NCI-H187 (cell line): ENCODE measurements at places on chromosomes 16 and 17.

GRCh38 chr16:2675714-2676113 is 6.6 kb upstream of the KCTD5 start:
- no peak for DNase-seq

DNA sequence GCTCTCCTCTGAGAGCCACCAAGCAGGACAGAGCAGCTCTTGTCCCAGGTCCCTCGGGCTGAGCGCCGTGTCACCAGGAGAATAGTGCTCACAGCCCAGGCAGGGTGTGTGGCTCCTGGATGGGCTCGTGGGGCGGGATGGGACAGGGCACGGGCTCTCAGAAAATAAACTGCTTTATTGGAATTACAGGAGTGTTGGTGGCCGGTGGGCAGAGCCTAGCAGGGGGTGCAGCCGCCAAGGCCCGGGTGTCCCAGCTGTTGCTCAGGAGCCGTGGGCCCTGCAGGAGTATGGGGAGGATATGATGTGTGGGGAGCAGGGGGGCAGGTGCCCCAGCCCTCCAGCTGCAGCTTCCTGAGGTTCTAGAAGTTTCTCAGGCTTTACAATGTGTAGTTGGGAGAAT is 17.1 kb downstream of the TELO2 start:
- no peak for DNase-seq

GRCh38 chr17:7356072-7356549 is 1.2 kb downstream of the TMEM95 start:
- peak; percentile 38 for DNase-seq

GRCh38 chr16:90022209-90023077 is 3.2 kb upstream of the DBNDD1 start:
- DNase-seq, result peak; percentile 40

DNA sequence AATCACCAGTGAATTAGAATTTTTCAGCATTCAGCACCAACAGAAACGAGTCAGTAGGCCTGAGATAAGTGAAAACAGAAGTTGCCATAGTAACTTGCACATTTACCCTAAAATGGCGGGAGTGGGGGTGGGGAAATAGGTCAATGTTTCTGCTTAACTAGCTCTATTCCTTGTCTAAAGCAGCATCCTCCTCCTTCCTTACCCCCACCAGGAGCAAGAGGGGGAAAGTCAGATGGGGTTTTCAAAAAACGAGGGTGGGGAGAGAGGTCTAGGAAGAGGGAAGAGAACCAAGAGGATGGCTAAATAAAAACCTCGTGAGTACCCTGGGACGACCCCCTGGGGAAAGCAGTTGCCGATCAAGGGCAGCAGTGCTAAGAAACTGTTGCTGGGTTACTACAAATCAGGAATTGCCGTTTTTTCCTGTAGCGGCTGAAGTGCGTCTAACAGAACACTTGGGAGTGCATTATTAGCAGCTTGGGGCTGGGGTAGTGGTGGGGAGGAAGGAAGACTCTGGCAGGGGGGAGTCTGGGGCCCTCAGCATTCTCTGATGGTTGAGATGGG is 34.4 kb upstream of the MNT start:
- DNase-seq, result peak; percentile 74

- no peak for DNase-seq
Observed at GRCh38 chr17:51050291-51051033, 70.2 kb downstream of the SPAG9 start.

GRCh38 chr17:48981927-48982539 is 13.6 kb upstream of the GIP start:
- no peak for DNase-seq

DNA sequence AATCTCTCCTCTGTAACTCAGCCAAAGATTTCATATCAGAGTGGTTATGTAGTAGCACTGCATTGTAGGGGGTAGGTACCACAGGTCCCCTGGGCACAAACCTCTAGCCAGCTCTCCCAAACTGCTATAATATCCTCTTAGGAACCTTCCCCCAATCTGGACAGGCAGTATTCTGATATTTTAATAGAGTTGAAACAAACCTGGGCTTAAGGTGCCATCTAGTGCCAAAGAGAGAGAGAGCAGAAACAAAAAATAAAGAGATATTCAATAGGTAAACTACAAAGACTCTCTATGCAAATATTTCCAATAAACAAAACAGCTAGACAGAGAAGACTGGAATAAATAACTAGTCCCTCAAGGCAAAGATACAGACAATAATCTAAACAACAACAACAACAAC is 1070.0 kb downstream of the CDH11 start:
- no peak for DNase-seq

GRCh38 chr16:228151-228851 is 948 bp downstream of the LUC7L start:
- DNase-seq, result no peak

DNA sequence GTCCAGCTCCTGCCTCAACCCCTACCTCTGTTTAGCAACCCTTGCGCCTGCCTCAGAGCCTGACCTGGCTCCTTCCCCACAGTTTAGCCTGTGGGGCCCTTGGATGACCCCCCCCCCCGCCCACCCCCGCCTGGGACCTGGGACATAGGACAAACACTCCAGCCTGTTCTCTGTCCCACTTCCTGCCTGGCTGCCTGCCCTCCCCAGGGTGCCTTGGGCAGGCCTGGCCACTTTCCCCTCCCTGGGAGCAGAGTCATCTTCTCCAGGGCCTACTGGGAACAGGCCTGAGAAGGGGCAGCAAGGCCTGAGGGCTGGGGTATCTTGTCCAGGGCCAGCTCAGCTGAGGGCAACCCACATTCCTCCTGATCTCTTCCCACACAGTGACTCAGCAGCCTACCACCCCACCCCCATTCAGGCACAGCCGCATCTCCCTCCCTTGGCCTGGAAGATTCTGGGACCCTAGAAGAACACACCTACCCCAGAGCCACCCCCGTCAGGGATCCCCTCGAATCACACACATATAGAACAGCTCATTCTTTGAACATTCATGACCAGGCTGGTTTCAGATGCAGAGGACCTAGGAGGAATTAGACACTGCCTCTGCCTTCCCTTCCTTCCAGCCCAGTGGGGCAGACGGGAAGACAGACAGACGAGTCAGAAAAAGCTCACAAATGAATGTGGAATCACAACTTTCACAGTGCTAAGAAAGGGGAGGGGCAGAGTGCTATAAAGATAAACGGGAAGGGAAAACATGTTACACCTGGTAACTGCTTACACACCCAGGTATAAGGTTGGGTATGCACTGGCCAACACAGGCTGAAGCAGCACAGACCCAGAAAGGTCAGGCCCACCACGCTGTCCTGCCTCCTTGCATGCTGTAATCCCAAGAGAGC is 6.0 kb downstream of the FHOD1 start:
- no peak for DNase-seq

GRCh38 chr17:5826384-5826783 is 242.1 kb upstream of the NLRP1 start:
- DNase-seq, result no peak

- no peak for DNase-seq
Observed at GRCh38 chr16:75805946-75806345, 79.7 kb upstream of the CPHXL start.

DNA sequence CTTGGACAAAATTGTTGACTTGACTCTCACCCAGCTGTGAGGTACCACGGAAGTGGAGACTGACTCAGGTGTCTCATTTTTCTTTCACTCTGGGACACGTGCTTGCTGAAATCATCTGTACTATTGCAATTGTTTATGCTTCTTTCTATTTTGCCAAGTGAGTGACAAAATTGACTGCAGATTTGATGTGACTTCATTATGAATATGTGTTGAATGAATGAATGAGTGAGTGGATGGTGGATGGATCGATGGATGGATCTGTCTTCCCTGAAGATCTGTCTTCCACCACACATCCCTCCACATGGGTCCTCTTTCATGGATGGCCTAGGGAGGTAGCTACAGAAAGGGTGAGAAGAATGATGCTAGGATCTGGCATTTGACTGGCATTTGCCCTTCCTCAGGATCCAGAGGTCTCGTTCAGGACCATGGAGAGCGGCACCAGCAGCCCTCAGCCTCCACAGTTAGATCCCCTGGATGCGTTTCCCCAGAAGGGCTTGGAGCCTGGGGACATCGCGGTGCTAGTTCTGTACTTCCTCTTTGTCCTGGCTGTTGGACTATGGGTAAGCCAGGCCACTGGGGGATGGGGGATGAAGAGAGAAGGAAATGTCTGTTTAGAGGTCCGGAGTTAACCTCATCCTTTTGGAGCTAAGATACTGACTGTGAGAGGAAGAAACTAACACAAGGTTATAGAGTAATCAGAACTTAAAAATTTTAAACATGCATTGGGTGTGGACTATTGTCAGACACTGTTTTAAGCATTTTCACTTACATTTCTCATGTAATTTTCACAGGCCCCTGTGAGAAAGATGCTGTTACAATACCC is 12.7 kb downstream of the SLC5A11 start:
- no peak for DNase-seq

DNA sequence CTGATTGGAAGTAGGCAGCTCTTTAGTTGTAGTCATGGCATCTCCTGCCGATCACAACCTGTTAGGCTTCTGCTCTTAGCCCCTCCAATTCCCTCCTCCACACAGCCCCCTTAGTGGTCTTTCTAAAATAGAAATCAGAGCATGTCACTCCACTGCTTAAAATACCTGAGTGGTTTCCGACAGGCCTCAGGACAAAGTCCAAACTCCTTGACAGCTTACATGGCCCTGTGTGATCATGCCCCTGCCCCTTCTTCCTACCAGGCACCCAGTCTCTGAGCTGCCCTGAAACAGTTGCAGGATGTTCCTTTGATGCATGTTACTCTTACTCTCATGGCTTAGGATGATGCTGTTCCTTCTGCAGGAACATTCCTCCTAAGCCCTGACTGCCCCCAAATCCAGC is 147.3 kb downstream of the AATF start:
- DNase-seq, result no peak

GRCh38 chr17:49798182-49798581 is 9.7 kb downstream of the KAT7 start:
- no peak for DNase-seq

DNA sequence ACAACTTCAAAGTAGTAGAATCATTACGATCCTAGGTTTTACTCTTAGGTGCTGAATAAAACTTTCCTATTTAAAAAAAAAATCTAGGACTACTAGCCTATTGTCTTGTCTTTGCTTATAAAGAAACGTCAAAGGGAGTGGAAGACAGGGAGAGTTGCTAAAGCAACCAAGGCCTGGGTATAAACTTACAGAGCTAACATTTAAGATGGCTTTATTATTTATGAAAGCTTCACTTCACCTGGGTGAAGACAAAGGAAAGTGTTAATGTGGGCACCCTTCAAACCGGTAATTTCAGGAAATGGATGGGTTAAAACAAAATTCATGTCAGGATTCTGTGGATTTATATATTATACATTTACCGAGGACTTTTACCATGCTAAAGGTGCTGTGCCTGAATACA is 2.5 kb downstream of the DUSP14 start:
- DNase-seq, result no peak

DNA sequence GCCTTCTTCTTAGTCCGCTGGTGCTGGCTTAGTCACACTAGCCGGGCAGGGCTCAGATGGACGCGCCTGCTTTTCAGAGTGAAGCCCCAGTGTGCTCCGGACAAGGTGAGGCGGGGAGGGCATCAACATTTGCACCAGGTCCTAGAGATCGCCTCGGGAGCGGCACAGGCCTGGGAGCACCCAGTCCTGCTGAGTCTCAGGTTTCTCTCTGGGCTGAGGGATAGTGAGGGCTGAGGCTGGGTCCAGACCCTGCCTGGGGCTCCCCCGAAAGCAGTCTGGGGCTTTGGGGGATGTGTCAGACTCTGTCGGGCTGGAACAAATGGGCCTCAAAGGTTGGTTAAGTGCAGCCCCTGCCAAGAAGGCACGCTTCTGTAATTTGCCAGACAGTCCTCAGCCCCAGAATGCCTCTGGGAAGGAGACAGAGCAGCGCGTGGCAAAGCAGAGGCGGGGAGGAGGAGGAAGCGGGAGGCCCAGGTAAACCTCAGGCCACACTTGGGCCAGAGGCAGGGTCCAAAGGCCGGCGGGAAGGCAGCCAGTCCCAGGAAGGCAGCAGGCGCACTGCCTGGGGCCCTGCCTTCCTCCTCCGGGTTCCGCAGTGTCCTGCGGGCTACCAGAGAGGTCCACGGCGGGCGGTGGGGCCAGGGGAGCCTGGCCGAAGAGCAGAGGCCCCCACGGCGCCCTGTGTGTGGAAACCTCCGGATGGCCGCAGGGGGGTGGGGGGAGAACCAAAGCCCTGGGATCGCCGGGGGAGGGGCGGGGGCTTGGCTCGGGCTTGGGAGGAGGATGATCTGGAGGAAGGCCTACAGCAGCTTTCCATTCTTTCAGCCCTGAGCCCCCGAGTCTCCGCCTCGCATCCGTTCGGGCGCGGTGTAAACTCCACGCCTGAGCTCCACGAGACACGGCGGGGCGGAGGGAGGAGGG is 39.5 kb upstream of the ATP2A3 start:
- no peak for DNase-seq

- DNase-seq, result no peak
Observed at GRCh38 chr17:74516561-74517328, 14.5 kb downstream of the CD300LB start.

DNA sequence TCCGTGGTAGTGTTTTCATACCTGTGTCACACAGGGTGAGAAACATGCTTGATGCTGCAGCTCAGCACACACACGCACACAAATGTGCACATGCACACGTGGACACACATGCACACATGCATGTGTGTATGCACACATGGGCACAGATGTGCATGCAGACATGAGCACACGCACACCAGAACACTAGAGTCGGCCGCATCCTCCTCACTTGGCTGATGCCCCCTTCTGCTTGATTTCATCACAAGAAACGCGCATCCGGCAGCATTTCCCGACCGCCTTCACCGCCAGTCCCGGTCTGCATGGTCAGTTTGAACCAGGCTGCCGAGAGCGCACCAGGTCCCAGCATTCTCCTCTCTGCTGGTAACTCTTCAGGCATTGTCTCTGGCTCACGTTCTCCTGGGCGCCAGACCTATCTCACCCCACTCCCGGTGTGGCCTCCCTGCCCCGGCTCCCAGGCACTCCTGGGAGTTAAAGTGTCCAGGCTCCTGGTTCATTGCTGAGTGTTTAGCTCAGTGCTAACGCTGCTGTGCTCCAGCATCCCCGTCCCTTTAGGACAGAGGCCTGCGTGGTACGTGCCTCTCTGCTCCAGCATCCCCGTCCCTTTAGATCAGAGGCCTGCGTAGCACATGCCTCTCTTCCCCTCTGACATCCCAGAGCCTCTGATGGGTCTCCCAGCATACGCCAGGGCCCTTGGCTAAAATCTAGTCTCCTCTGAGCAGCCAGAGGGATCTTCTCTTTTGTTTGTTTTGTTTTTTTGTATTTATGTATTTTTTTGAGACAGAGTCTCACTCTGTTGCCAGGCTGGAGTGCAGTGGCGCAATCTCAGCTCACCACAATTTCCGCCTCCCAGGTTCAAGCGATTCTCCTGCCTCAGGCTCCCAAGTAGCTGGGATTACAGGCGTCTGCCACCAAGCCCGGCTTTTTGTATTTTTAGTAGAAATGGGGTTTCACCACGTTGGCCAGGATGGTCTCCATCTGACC is 16.0 kb downstream of the BAIAP2 start:
- DNase-seq, result no peak

- DNase-seq, result no peak
Observed at GRCh38 chr17:79944821-79945391, 90.8 kb downstream of the TBC1D16 start.

DNA sequence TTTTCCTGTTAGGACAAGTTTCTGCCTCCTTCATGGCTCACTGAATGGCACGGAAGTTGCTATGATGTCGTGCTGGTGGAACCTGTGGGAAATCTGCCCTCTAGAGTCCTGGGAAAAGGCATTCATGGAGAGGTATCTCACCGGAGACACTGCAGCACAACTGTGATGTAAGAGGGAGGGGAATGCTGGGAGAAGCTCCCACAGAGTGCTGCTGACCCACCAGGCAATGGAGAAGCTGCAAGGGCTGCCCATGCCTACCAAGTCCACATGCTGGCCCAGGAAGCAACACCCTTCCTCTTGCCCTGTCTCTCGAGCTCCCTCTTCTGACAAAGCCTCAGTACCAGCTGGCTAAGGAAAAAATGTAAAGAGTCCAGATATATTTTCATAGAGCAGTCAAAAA is 45.2 kb upstream of the SLC5A11 start:
- DNase-seq, result no peak

- DNase-seq, result no peak
Observed at GRCh38 chr16:68860978-68861892, 17.9 kb downstream of the TANGO6 start.
